ENCODE measurements at places on chromosomes 6 and 20.

DNA sequence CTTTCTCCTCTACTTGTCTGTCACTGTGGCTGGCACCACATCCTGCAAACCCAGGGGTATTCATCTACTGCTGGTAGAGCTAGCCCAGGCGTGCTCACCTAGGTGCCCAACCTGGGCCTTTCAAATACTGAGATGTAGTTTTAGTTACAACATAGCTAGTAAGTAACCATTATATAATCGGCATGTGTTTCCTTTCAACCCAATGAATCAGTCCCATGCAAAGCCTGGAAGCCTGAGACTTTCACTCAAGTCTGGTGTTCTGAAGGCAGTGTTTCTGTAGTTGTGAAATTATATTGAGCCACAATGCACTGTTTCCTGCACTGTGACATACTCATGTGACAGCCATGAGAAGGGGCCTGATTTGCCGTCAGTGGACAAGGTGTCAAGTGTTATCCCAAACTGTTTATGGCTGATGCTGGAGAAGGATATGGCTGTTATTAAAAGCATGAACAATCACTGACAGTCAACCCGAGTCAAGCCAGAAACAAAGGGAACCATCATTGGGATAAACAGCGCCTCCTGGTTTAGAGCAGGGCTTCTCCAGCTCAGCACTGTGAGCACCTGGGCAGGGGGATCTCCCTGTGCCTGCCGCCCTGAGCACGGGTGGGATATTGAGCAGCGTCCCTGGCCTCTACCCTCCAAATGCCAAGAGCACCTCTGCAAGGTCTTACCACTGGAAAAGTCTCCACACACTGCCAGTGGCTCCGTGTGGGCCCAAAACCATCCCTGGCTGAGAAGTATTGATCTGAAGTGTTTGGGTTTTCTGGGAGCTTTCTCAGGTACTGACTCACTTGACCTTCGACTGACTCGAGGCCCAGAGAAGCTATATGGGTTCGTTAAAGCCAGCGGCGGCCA is 1.6 kb downstream of the PSMA7 start:
- no peak for DNase-seq

- DNase-seq = no peak
These were observed 244.2 kb downstream of the CBLN4 start for GRCh38 chr20:55761100-55761499.

GRCh38 chr6:103335412-103335811 is 1524.3 kb downstream of the HACE1 start:
- DNase-seq = no peak

- DNase-seq = no peak
These were observed 52.7 kb downstream of the LYRM4 start for GRCh38 chr6:5208057-5208456.

DNA sequence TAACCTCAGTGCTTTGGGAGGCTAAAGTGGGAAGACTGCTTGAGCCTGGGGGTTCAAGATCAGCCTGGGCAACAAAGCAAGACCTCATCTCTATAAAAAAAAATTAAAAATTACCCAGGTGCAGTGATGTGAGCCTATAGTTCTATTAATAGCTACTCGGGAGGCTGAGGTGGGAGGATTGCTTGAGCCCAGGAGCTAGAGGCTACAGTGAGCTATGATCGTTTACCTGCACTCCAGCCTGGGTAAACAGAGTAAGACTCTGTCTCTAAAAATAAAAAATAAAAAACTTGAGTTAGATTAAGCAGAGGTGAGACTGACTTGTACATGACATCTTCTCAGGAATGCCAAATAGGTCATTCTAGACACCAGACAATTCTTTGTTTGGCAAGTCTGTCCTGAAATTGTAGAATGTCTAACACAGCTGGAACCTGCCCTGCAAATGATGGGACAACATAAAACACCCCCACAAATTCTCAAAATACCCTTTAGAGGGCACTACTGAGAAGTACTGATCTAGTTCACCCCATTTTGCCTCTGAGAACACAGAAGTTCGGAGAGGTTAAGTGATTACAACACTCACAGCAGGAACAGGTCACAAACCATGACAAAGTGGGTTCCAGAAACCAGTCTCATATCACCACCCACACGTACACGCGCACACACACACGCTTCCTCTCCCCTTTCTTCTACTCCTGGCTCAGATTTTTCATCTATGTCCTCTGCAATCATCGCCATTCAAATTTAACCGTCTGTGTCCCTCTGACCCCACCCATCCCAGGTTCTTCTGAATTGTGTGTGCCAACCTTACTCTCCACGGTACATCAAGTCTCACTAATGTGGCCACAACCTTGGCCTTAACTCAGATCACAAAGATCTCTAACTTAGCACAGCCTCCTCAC is 38.3 kb downstream of the ARHGAP18 start:
- DNase-seq = no peak

Data from cerebellar nuclear complex (tissue), 1 donor.